ENCODE measurements at places on chromosomes 13 and 19. TPM values are rescaled to one million over a fixed set of nuclear protein-coding genes. Genes with fewer than 3 reads are reported as not detected.

DNA sequence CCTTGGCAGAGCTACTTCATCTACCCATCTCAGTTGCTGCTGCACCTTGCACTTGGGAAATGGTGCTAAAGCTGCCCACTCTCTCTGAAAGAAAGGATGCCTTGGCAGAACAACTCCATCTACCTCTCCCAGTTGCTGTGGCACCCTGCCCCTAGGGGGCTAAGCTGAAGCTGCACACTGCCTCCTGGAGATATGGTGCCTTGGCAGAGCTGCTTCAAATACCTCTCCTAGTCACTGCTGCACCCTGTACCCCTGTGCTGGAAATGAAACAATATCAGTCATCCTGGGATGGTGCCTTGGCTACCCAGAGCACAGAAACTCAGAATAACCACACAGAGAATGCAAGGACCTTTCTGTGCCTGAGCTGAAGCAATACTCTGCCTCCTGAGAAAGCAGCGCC lies 615.8 kb downstream of the DIAPH3 start:
- DNase-seq = no peak

- no peak for DNase-seq
Observed at GRCh38 chr13:25525884-25526283, 154.1 kb downstream of the ATP8A2 start.

DNA sequence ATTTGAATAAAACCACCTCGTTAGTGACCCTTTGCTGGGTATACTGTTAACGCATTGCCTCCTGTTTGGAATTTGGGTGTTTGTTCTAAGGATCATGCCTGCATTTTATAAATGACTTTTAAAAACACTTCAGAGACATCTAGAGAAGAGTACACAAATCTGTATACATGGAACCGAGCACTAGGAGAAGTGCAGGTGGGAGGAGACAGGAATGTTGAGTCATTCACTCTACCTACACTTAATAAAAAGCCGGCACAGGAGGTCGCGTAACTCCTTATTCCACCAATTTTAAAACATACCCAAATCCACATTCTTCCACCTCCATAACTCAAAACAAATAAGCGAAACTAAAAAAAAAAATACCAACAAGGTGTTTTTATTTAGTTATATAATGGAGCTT lies 48.6 kb downstream of the FGF9 start:
- DNase-seq = no peak

DNA sequence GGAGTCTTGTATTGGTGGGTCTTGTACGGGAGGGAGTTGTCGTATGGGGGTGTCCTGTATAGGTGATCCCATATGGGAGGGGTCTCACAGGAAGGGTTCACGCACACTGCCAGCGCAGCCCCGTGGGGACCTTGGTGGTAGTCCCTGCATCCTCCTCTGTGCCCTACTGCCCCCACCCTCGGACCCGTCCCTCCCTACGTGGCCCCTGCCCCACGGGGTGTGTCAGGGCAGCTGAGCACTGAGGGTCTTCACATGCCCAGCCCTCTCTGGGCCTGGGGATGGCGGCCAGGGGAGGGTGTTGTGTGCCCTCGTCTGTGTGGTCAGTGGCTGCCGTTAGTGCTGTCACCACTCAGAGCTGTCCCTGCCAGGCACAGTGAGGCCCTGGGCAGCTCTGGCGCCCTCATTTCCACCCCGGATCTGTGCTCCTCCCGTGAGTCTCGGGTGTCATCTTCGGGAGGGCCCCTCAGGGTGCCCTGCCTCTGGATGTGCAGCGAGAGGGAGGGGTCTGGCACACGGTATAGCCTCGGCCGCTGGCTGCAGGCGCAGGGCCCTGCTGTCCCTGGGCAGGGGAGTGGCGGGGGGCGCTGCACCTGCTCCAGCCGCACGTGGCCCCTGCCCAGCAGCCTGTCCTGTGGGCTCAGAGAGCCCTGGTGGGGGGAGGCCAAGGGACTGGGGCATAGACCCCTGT lies 16.0 kb upstream of the GNA15 start:
- DNase-seq = no peak

DNA sequence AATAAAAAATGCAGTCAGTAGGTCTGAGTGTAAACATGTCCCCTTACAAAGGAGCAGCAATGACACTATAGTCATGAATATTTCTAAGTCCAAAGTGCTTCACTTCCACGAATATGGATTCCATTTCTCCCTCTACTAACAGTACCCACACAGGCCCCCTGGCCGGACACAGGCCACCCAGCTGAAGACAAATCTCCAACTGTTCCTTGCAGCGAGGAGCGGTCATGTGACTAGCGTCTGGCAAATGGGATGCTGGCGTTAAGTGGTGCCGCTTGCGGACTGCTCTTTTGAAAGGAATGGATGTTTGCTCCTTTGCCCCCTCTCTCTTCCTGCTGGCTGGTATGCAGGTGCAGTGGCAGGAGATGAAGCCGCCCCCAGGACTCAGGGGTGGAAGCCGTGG lies 16.2 kb downstream of the PPP1R12C start:
- no peak for DNase-seq

GRCh38 chr13:22286338-22286737 lies 615.5 kb downstream of the FGF9 start:
- peak; percentile 52 for DNase-seq

- DNase-seq = no peak
Observed at GRCh38 chr19:48623556-48624066, 4.3 kb downstream of the SPHK2 start.

DNA sequence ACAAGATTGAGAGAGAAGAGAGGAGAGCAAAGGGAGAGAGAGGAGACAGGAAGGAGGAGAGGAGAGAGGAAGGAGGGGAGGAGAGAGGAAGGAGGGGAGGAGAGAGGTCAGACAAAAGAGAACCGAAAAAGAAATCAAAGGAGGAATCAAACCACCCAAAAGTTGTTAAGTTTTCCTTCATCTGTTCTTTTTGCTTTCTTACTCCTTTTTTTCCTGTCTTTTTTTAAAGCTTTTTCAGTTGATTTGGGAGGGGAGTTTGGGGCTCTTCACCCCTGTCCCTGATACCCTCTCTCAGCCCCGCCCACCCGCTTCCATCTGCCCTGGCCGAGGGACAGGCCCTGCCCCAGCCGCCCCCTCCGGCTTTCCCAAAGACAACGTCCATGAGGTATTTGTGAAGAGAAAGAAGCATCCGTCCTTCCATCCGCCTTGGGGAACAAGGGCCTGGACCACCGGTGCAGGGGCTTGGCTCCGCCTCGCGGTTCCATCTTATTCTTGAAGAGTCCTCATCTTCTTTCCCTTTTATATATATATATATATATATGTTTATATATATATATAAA lies 13.3 kb downstream of the ZNF574 start:
- no peak for DNase-seq

GRCh38 chr19:35773020-35773806 lies 2.2 kb upstream of the ARHGAP33 start:
- no peak for DNase-seq

DNA sequence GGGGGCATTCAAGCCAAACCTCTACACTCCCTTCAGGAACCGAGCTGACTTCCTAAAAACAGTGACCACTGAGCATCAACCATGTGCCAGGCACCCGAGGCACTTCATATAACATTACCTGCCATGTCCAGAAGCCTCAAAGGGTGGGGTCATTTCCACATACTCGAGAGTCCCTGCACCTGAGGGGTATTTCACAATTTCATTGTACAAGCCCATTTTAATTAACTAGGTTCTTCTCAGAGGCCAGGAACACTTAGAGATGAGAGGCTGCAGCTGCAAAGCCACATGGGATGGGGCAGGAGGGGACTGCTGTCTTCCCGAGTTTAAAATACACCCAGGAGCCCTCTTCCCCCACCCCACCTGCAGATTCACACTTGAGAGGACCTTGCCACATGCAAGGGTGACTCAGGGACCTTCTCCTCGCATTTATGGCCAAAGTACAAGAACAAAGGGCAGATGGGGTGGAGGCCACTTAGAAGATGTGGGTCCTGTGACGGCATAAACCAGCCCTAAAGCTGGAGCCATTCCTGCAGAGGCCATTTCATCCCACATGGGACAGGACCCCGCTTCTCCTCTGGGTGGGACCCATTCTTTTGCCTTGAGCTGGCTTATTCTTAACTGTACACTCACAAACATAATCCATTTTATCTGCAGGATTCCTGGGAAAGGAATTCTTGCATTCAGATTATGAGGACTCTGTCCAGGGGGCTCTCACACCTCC lies 43.9 kb downstream of the RAB20 start:
- DNase-seq = no peak

- no peak for DNase-seq
Observed at GRCh38 chr13:45396533-45397095, 21.6 kb downstream of the SLC25A30 start.

- no peak for DNase-seq
Observed at GRCh38 chr19:45587873-45588272, 3.3 kb upstream of the OPA3 start.

- no peak for DNase-seq
Observed at GRCh38 chr13:85995788-85996418, 196.7 kb upstream of the SLITRK6 start.

DNA sequence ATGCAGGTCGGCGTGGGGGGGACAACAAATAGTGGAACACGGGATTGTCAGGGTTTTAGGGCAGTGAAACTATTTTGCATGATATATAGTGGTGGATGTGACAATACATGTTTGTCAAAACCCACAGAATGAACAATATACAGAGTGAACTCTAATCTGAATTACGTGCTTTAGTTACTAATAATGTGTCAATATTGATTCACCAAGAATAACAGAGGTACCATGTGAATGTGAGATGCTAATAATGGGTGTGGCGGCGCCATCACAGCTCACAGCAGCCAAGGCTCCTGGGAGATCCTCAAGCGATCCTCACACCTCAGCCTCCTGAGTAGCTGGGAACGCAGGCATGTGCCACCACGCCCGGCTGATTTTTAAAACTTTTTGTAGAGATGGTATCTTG lies 12.9 kb downstream of the ELAVL1 start:
- DNase-seq = no peak

DNA sequence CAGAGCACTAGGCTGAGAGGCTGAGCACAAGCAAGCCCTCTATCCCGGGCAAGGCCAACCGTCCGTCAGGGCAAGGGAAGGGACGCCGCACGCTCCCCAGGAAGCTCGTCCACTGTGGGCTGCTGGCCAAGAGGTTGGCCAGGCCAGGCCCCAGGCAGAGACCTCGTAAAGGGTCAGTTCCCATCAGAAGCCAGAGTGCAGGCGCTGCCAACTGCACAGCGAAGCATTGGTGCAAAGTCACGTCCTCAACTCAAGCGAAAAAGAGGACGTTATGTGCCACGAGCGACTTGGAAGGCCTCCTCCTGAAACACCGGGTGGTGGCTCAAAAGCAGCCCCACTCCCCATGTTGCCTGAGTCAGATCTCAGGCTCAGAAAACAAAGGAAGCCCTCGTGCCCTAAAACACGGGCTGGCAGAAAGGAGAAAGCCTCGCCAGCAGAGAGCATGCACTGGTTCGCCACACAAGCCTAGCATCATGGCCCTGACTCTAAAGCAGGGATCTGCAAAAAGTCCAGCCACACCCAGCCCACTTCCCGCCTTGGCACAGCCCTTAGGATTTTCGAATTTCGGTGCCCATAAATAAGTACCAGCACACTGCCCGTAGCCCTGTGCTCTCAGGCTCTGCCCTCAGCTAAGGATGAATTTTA lies 4.7 kb downstream of the AKAP8 start:
- DNase-seq = no peak

GRCh38 chr19:19068659-19069654 lies 5.2 kb downstream of the SLC25A42 start:
- peak; percentile 43 for DNase-seq

- no peak for DNase-seq
Observed at GRCh38 chr19:18057557-18057956, 29.2 kb downstream of the IL12RB1 start.

DNA sequence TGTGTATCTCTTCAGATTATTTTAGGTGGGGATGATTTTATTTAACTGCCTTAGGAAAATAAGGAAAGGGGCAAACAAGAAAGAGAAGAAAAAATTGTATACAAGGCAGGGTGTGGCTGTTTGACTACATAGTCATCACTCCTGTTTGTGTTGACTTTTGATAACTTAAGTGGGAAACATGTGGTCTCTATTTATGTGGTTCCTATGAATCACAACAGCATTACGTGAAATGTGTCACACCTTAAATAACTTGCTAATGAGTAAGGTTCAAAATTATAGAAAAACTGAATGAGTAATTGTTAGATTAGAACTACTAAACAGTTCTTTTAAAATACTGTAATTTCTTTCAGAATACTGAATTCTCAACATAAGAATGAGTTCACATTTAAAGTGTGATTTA lies 69.3 kb downstream of the LMO7 start:
- no peak for DNase-seq

DNA sequence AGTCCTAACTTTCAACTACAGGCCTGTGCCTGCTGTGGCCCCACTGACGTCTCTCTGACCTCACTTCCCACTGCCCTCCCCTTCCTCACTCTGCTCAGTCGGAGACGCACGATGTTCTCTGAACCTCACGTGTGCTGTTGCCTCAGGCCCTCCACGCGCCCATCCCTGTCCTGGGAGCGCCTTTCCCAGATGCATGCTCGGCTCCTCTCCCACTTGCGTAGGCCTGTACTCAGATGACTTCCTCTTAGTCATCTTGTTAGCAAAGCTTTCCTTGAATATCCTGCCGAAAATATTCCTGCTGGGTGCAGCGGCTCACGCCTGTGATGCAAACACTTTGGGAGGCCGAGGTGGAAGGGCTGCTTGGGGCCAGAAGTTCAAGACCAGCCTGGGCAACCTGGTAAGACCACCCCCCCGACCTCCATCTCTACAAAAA lies 9.3 kb upstream of the SYT5 start:
- DNase-seq = no peak

DNA sequence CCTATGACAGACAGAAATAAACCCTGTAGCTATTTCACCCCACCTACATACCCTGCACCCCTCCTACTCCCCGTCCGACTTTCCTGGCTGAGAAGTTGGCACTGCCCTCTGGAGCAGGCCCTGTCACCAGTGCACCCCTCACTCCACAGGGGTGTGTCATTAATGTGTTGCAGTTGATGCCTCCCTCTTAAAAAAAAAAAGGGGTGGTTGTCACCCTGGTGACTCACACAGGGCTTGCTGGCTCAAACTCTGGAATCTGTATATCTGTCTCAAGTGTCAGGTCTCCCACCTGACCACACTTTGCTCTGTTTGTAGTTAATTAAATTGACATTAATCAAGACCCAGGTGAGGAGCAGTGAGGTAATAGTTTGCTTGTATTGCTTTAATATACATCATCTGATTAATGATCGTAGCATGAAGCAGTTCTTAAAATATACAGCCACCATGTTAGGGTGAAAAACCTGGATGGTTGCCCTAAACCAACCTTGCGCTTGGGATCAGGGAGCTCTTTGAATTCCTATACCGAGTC lies 2.0 kb upstream of the GATAD2A start:
- no peak for DNase-seq

DNA sequence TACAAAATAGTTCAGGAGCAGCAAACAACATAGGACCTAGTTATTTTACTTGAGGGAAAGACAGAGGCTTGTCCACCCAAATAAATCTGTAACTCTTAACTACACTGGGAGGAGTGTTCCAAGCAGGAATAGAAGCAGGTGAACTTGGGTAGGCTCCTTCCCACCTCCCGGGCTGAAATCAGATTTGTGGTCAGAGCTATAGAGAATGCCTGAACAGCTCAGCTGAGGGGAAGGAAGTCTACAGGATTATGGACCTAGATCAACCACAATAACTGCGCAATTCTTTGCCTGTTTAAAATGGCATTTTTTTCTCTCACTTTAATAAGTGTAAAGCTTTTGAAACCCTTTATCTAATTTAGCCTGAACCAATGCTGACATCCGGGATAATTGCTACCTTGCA lies 73.5 kb upstream of the IRS2 start:
- no peak for DNase-seq

KLK15 gene
- polyA plus RNA-seq = not detected

GPC5 gene
- polyA plus RNA-seq = 0.23 TPM

KASH5 gene
- polyA plus RNA-seq = not detected

ZIK1 gene
- 4.7 TPM for polyA plus RNA-seq

TJP3 gene
- polyA plus RNA-seq = 1.1 TPM

SIPA1L3 gene
- polyA plus RNA-seq = 7.1 TPM

SLITRK6 gene
- polyA plus RNA-seq = 13.3 TPM

ZNF541 gene
- 0.22 TPM for polyA plus RNA-seq

IRGQ gene
- 11.1 TPM for polyA plus RNA-seq

RAB4B gene
- polyA plus RNA-seq = 8.1 TPM

All from muscle of back (tissue), 13 donors.